Gastroesophageal sphincter (tissue), 4 donors: ENCODE measurements at places on chromosomes 2 and 18. TPM values are rescaled to one million over a fixed set of nuclear protein-coding genes. Genes with fewer than 3 reads are reported as not detected.

Gene DNAJC5G
- total RNA-seq: not detected

Gene HOXD12
- not detected for total RNA-seq

Gene RFTN2
- 8.9 TPM for total RNA-seq

- no peak for ATAC-seq
Measured at GRCh38 chr2:10007921-10008808, 35.2 kb upstream of the KLF11 start.

DNA sequence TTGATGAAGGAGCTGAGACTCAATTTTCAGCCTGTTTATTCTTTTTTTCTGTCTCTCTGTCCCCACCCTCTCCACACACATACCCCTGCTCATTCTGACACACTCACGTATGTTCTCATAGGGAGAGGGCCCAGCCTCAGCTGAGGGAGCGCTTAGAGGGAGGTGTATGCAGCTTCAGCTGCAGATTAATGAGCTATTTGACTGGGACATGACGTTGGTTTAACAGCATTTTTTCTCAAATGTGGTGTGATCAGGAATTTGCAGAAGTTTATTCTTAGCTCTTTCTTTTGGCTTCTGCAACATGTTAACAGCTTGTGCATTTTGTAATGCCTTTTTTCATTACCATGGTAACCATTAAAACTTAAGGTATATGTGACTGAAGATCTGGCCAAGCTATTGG lies 1547.1 kb upstream of the PIK3C3 start:
- ATAC-seq: no peak

DNA sequence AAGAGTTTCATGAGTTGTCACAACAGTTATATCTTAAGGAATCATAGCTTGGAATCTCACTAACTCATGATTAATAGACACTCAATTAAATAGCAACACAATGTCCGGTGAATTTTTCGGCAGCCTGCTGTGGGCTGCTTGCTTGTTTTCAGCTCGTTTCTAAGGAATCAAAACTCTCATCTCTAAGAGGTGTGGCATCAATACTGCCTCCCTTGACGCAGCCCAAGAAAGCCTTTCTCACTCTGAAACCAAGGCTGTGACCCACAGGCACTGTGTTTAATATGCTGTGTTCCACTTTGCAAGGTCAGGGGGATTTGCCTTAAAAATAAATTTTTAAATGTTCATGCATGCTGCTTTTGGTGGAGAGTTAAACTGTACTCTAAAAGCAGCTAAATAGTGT lies 5.4 kb downstream of the DCC start:
- ATAC-seq: no peak
